Osteoblast (primary cell): ENCODE measurements at places on chromosomes 4 and X. TPM values are rescaled to one million over a fixed set of nuclear protein-coding genes. Genes with fewer than 3 reads are reported as not detected.
A peak's percentile ranks its signal among the peaks of the same experiment; 100 is the strongest.

DNA sequence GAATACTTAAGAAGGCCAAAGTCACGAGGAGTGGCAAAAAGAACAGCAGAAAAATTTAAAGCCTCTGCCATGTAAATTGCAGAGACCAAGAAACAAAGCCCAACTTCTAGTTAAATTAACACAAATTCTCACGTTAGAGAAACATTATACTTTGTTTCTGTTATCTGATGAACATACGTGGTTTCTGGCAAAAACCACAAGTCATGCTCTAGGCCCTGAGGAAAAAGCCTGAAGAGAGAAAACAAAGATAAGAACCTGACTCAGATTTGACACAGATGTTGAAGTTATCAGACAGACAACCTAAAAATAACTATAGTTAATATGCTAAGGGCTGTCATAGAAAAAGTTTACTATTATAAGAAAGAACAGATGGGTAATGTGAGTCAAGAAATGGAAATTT is 149.1 kb upstream of the PCDH10 start:
- no peaks in the 10 kb centered on the region for H3K4me1 ChIP-seq
- no peak overlapping the region for H3K4me3 ChIP-seq
- no peak overlapping the region for H3K27ac ChIP-seq
- no peaks in the 10 kb centered on the region for H3K36me3 ChIP-seq

DNA sequence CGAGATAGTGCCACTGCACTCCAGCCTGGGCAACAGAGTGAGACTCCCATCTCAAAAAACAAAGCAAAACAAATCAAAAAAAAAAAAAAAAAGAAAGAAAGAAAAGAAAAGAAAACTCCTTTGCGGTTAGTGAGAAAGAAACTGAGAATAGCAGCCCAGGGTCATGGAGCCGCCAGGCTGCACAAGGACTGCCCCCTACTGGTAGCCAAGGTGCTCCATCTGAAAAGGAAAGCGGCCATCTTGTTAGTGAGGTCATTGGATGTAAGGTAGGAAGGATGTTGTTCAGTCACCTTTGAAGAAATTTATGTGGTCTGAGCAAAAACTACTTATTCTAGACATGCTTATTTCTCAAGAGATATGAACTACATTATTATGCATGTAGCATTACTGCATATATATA is 660.6 kb upstream of the TENM3 start:
- no peak overlapping the region for H3K4me3 ChIP-seq
- DNase-seq: no peak
- H3K27ac ChIP-seq: no peak overlapping the region
- H3K36me3 ChIP-seq: no peaks in the 10 kb centered on the region

GRCh38 chrX:9678215-9678965 is 87.3 kb downstream of the GPR143 start:
- DNase-seq: no peak
- H3K4me1 ChIP-seq: no peaks in the 10 kb centered on the region
- H3K27me3 ChIP-seq: no peaks in the 10 kb centered on the region
- H3K36me3 ChIP-seq: no peaks in the 10 kb centered on the region

DNA sequence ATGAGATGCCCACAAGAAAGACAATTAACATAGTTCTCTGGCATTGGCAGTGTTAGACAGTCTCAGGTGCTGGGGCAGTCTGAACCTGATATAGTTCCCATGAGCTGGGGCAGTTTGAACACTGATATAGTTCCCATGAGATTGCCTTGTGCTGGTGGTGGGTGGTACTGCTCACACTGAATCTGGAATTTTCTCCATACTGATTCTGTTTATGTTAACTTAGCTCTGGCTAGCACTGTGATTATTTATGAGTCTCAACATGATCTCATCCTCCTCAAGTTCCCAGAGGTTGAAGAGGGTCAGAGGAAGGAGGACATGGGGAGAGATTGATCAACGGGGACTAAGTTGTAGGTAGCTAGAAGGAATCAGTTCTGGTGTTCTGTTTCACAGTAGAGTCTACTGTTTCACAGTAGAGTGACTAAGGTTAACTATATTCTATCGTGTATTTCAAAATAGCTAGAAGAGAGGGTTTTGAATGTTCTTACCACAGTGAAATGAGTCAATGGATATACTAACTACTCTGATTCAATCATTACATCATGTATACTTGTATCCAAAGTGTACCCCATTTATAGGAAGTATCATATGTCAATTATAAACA is 379.9 kb downstream of the ADAM29 start:
- H3K27me3 ChIP-seq: no peaks in the 10 kb centered on the region
- no peak for DNase-seq
- H3K4me3 ChIP-seq: no peak overlapping the region
- peak overlapping the region; percentile 54 for H3K27ac ChIP-seq

GRCh38 chr4:7759216-7759615 is 180.4 kb downstream of the AFAP1 start:
- peaks cover 76% of the 10 kb centered on the region for H3K36me3 ChIP-seq
- no peak overlapping the region for H3K27ac ChIP-seq
- no peak for DNase-seq
- peaks cover 7% of the 10 kb centered on the region for H3K4me1 ChIP-seq
- H3K4me3 ChIP-seq: no peak overlapping the region

DNA sequence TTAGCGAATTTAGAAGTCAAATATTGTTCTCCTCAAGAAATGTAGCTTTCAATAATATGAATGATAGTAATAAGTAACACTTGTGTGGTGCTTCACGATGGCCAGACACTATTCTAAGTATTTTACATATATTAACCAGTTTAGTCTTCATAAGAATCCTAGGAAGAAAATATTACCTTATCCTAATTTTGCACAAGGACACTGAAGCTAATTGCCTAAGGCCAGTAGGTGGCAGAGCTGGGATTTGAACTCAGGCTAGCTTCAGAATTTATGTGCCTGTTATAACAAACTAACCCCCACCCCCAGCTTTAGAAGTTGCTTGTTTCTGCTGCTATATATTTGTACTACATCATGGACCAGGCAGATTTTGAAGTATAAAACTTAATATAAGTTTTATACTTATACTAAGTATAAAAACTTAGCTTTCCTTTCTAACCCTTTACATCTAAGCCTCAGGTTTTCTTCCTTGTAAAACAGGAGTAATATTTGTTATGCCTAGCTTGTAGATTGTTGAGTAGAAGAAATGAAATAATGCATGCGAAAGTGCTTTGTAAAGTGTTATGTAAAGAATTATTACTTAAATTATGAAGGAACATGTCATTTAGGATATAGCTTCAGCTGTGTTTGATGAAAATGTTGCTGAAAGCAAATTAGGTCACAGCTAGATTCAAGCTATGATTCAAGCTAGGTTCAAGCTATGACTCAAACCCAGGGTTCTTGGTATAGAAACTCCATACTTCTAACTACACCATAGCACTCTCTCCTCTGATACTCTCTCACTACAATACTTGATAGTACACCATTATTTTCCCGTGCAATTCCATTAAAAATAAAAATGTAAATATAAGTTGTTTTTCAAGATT is 4.2 kb upstream of the CDS1 start:
- H3K36me3 ChIP-seq: no peaks in the 10 kb centered on the region
- H3K27ac ChIP-seq: no peak overlapping the region
- peaks cover 2% of the 10 kb centered on the region for H3K4me1 ChIP-seq
- no peak overlapping the region for H3K4me3 ChIP-seq
- no peak for DNase-seq

- H3K36me3 ChIP-seq: no peaks in the 10 kb centered on the region
- no peak for DNase-seq
These were observed 147.8 kb upstream of the BCOR start for GRCh38 chrX:40245488-40246071.

DNA sequence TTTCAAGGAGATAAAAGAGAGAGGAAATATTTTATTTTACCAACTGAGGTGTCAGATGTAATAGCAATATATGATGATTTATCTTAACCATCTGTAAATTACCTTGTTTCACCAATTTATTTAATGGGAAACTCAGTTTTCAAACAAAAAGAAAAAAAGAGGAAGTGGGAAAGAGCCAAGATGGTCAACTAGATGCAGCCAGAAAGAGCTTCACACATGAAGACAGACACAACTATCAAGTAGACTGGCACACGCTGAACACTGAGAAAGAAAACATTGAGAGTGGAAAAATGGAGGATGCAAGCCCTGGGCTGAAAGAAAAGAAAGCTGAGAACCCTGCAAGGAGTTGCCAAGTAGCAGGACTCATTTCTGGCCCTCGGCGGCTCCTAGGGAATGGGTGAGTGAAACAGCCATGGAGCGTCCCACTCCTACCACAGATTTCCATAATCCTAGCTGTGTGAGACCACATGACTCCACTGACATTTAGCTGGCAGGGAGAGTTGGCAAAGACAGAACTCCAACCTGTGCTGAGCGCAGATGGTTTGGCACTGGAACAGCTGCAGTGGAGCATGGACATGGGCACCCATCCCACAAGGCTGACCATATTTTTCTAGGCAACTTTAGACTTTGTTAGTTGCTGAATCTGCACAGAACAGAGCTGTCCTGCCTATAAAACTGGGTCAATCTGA is 409.3 kb downstream of the FAM47B start:
- no peaks in the 10 kb centered on the region for H3K4me1 ChIP-seq
- H3K36me3 ChIP-seq: no peaks in the 10 kb centered on the region
- no peaks in the 10 kb centered on the region for H3K27me3 ChIP-seq
- H3K27ac ChIP-seq: no peak overlapping the region
- no peak for DNase-seq

DNA sequence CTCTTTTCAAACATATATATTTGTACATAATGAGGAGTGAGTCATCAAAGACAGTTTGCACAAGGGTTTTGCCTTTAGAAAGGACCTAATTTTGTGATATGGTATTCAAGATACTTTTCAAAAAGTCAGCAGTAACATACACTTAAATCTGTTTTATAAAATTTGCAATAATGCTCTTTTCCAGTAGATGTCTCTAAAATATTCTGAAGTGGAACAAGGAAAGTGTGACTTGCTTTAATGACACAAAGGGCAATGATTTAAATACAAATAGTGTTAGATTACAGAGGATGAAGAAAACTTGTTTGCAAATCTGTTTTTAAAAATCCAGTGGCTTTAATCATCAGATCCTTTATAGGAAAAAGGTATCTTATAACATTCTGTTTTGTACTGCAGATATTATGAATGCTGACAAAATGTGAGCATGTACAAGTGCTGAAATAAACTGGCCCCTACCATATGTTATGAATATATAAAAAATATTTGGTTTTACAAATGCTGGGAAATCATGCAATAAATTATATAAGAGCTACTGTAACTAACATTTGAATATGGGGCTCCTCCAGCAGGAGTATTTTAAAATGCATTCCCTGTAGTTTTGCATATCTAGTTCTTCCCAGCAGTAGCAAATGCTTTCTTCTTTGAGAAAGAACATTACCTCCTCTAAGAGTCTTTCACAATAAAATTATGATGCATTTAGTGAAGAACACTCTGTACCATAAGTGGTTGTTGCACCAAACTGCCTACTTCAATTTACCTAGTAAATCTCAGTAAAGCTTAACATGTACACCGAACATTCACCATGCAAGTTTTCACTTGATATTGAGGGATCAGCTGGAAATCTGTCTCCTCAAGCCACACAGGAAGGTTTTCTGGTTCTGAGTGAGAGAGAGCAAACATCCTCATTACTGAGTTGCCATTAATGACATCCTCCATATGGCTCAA is 20.2 kb downstream of the MMRN1 start:
- no peak for DNase-seq
- H3K4me1 ChIP-seq: no peaks in the 10 kb centered on the region
- no peak overlapping the region for H3K27ac ChIP-seq
- H3K4me3 ChIP-seq: no peak overlapping the region
- H3K36me3 ChIP-seq: no peaks in the 10 kb centered on the region
- no peaks in the 10 kb centered on the region for H3K27me3 ChIP-seq

GRCh38 chr4:3112609-3113469 is 38.4 kb downstream of the HTT start:
- H3K4me3 ChIP-seq: no peak overlapping the region
- H3K27ac ChIP-seq: no peak overlapping the region
- H3K27me3 ChIP-seq: no peaks in the 10 kb centered on the region
- H3K4me1 ChIP-seq: peaks cover 50% of the 10 kb centered on the region
- no peak for DNase-seq
- peaks cover 45% of the 10 kb centered on the region for H3K36me3 ChIP-seq

- no peaks in the 10 kb centered on the region for H3K4me1 ChIP-seq
- no peak overlapping the region for H3K4me3 ChIP-seq
- no peak overlapping the region for H3K27ac ChIP-seq
- H3K27me3 ChIP-seq: peaks cover 11% of the 10 kb centered on the region
- DNase-seq: peak; percentile 10
These were observed 43.5 kb upstream of the ZBTB33 start for GRCh38 chrX:120207009-120207605.

DNA sequence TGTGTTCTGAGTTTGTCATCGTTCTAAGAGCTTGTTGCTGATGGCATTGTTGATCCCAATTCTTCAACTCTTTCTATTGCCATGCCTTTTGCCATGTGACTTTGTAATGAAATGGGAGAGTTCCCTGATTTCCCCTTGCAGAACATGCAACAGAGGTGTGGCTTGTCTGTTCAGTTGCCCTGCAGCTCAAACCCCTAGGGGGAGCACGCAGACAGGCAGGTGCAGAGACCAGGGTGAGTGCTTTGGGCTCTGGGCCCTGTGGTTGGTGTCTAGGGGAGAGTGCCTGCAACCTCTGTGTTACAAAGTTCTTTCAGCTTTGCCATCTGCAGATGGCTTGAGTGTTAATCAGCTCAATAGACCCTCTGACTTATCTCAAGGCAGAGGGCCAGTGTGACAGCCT is 332.7 kb downstream of the MID1IP1 start:
- no peak overlapping the region for H3K27ac ChIP-seq
- peaks cover 18% of the 10 kb centered on the region for H3K27me3 ChIP-seq
- no peak for DNase-seq
- no peaks in the 10 kb centered on the region for H3K36me3 ChIP-seq
- H3K4me3 ChIP-seq: no peak overlapping the region
- H3K4me1 ChIP-seq: no peaks in the 10 kb centered on the region

DNA sequence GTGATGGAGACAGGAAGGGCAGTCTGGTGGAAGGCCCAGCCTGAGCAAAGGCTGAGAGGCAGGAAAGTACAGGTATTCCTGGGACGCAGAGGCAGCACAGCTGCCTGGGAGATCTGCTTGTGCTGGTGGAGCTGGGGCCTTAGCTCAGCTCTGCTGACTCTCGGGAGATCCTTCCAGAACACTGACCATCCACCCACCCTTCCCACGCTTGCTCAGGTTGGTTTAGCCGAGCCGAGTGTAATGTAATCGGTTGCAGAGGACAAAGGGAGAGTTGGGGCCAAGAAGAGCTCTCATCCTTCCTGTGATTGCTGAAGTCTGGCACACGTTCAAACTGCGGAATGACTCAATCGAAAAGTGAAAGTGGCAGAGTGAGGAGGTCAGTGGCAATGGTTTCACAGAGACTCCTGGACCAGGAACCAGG is 43.1 kb upstream of the GPR78 start:
- peak; percentile 95 for DNase-seq
- H3K27ac ChIP-seq: peak overlapping the region; percentile 48
- H3K27me3 ChIP-seq: no peaks in the 10 kb centered on the region
- H3K36me3 ChIP-seq: no peaks in the 10 kb centered on the region
- H3K4me1 ChIP-seq: peaks cover 28% of the 10 kb centered on the region
- H3K4me3 ChIP-seq: peak overlapping the region; percentile 8

POU4F2 gene
- not detected in 2 replicates for total RNA-seq

ARAP2 gene
- total RNA-seq: 0.59 and 3.6 TPM in 2 replicates

AFAP1 gene
- 101 and 106 TPM in 2 replicates for total RNA-seq

DCAF12L2 gene
- total RNA-seq: not detected in 2 replicates

FAM241A gene
- 2.1 and 2.2 TPM in 2 replicates for total RNA-seq

SPIN2A gene
- 0.59 and 1.4 TPM in 2 replicates for total RNA-seq

DMRTC1 gene
- not detected in 2 replicates for total RNA-seq

WWC2 gene
- total RNA-seq: 33.3 and 35.1 TPM in 2 replicates

SATL1 gene
- total RNA-seq: not detected in 2 replicates
